ENCODE measurements at places on chromosomes 5 and 9.

DNA sequence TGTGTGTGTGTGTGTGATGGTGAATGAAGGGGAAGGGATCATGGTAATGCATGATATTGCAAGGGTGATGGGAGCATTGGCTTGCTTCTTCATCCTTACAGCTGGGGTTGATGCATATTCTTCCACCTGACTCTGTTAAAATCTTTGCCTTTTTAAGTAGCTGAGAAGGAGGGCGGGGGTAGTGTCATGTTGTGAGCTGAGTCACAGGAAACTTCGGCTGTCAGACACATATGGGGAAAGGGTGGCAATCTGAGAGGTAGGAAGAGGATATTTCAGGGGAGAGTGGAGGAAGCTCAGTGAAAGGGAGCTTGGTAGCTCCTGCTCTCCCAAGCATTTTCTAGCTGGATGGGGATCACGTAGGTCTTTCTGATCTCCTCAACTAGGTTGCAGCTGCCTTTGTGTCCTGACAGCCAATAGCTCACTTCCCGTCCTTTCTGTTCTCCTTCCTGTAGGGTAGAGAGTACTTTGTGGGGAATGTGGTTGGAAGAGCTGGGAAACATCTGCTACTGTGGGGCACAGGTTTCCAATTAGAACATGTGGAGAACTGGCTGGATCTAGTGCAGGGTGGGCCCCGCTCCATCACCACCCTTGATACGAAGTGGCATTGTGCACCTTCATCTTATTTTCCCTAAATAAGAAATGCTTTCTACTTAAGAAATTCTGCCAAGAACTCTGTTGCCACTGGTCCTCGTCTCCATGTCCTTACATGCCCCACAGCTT lies 18.1 kb upstream of the CLK4 start:
- no peak for DNase-seq

- DNase-seq, result no peak
These were observed 98.4 kb upstream of the GDNF start for GRCh38 chr5:37938076-37938852.

- no peak for DNase-seq
These were observed 27.9 kb downstream of the CCT5 start for GRCh38 chr5:10277773-10278630.

GRCh38 chr5:81607693-81608092 lies 143.2 kb downstream of the SSBP2 start:
- no peak for DNase-seq

DNA sequence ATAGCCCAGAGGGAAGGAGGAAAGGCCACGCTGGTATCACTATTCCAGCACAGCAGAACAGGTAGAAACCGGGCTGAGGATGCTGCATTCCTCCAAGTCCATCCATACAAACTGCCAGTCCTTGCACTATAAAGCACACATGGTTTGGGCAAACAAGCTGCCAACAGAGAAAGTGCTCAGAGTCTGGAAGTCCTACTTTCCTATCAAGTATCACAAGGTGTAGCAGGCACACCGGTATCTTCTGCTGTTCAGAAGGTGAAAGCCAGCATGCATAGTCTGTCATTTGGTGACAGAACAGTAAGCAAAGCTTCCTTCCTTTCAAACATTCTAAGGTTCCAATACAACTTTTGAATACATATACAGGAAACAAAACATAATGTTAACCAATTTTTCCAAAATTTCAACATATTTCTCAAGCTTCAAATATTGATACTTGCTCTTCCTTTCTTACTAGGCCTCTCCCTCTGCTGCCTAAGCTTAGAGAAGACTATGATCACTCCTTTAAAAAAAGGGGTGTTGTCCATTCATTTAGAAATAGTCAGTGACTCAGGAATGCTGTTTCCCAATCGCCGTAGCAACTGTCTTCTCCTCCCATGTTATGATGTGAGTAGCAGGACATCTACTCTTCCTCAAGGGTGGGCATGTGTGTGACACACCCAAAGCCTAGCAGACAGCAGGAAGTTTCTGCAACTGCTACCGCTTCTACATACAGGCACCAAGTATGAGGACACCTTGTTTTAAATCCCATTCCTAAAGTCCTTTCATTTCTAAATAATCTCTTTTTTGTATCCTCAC lies 14.7 kb downstream of the DIAPH1 start:
- DNase-seq, result no peak
